HT-29 (cell line): ENCODE measurements at places on chromosomes 5 and 9. TPM values are rescaled to one million over a fixed set of nuclear protein-coding genes. Genes with fewer than 3 reads are reported as not detected.

The PHAX gene
- total RNA-seq = 14.8 and 20.3 TPM in 2 replicates

The FGF1 gene
- total RNA-seq = not detected in 2 replicates

The GPR151 gene
- not detected in 2 replicates for total RNA-seq

The PPP3R2 gene
- not detected in 2 replicates for total RNA-seq

The LURAP1L gene
- 26.8 and 27.0 TPM in 2 replicates for total RNA-seq

The CCDC69 gene
- 0.33 and 0.50 TPM in 2 replicates for total RNA-seq

The PURA gene
- total RNA-seq = 9.9 and 11.3 TPM in 2 replicates

The LRRC19 gene
- 0.08 TPM in 1 of 2 replicates, not detected in the other for total RNA-seq

The ADAMTSL1 gene
- not detected in 2 replicates for total RNA-seq

The SPINK6 gene
- total RNA-seq = not detected in 2 replicates

The PTGES gene
- total RNA-seq = 0.41 and 0.94 TPM in 2 replicates

The HTR1A gene
- not detected in 2 replicates for total RNA-seq

The PCDHGA9 gene
- total RNA-seq = 0.31 and 0.50 TPM in 2 replicates

The CSF1R gene
- not detected in 2 replicates for total RNA-seq
